ENCODE measurements at places on chromosomes 7 and 10.

- no peak for DNase-seq
Measured at GRCh38 chr7:152667958-152668357, 8.0 kb downstream of the XRCC2 start.

DNA sequence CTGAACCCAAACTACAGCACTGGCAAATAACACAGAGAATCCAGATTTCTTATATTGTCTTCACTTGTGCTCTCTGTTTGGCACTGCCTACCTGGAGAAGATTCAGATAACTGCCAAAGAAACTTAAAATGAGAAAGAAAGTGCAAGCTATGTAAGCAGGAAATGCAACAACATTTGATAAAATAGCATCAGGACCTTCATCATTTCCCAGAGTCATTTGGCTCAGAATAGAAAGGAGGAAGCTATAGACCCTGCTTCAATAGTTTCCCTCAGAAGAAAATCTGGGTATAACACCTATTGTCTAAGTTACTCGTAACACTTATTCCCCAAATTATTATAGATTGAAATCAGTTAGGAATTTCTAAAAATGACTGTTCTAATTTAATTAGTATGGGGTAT lies 56.2 kb downstream of the CC2D2B start:
- no peak for DNase-seq

DNA sequence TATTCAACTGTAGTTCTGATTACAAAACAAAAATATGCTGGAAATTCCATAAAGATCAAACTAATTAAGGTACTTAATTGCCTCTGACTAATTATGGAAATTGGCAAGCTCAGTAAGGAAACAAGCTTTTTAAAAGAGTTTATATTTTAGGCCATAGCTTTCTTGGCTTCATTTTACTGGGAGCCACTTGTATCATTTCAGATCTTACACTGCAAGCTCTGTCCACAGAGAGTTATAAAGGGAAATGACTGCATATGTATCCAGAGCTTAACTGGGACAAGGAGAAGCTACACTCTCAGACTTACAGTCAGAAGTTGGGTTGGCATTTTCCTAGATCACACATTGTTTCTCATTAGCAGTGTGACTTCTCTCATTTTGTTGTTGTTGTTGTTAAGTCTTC lies 92.4 kb downstream of the LRRN3 start:
- no peak for DNase-seq

DNA sequence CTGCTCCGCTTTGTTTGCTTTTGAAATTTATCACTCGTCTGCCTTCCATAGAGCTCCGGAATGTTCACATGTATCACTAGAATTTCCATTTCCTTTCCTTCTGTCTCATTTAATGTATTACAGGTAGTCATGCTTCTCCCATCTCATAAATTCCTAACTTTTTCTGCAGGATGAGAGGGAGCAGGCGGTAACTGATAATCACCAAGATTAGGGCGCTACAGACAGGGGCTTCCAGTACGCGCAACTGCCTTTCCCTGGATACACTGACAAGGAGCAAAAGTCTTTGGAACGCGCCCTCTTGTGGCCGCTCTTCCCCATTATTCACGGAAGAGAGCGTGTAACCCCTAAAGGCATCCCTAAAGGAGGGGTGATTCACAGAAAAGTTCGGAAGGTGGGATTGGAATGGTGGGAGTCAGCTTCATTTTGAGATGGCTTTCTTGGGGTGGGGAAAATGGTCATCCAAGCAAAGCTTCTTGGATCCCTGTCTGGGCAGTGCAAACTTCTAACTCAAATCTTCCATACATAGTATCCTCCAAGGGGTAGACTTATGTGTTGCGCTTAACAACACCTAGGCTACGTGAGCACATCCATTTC lies 6.5 kb downstream of the INHBA start:
- DNase-seq, result no peak

DNA sequence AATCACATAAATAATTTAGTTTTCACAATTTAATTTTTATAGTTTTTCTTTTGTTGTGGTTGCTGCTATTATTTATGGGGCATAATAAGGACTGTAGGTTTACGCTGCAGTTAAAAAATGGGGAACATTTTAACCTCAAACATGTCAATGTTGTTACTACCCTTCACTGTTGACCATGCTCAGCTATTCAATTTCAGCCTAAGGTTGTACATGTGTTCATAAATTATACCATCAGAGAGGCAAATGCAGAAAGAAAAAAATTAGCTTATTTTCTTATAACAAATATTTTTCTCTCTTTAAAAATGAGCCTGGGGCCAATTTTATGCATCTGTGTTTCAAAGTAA lies 110.1 kb upstream of the PITRM1 start:
- DNase-seq, result no peak

GRCh38 chr7:78037603-78038002 lies 239.0 kb downstream of the PHTF2 start:
- no peak for DNase-seq

DNA sequence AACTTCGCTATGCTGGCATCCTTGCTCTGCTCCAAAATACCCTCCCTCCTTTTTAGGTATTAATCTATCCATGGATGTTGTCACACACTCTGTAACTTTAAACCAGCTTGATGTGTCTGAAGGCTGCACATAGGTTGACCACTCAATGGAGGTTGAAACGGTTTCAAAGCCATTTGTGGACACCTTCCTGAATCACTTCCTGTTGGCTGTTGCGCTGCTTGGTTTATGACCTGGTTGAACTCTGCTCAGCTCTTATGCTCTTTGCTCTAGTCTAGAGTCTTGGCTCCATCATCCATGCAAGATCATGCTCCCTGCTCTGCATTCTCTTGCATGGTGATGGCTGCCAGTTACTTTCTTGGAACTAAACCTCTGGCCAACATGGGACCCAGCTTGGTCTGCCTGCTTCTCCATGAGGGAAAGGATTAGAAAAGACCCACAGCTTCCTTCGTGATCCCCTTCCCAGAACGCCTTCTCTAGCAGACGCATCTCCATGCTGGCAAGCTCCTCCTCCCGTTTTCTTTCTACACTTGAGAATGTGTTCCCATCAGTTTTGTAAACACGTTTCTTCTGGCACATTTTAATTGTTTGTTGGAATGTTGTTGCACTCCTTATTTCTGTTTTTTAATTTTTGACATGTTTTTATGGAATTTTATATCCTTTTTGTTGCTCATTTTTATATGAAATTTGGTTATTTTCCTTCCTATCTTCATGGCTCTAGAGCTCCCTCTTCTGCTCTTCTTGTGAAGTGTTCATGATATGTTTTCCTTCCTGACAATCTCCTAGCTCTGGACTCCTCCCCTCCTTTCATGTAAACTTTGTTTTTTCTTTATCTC lies 149.8 kb downstream of the XPNPEP1 start:
- no peak for DNase-seq

GRCh38 chr7:111138193-111138569 lies 47.3 kb downstream of the LRRN3 start:
- no peak for DNase-seq

DNA sequence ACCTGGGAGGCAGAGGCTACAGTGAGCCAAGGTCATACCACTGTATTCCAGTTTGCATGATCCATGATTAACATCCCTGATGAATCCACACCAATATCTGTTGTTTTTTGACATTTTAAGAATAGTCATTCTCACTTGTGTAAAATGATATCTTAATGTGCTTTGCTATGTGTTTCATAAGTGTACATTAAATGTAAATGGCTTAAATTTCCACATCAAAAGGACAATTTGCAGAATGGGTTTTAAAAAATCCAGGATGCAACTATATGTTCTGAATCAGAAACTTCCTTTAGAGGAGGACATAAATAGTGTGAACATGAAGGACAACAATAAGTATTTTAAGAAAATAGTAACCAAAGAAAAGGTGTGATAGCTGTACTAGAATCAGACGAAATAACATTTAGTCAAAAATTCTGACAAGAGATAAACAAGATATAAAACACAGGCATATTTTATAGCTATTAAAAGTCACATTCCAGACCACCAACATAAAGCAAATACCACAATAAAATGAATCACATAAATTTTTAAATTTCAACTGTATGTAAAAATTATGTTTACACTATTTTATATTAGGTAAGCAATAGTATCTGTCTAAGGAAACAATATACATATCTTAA lies 42.4 kb downstream of the AKR1C3 start:
- no peak for DNase-seq

DNA sequence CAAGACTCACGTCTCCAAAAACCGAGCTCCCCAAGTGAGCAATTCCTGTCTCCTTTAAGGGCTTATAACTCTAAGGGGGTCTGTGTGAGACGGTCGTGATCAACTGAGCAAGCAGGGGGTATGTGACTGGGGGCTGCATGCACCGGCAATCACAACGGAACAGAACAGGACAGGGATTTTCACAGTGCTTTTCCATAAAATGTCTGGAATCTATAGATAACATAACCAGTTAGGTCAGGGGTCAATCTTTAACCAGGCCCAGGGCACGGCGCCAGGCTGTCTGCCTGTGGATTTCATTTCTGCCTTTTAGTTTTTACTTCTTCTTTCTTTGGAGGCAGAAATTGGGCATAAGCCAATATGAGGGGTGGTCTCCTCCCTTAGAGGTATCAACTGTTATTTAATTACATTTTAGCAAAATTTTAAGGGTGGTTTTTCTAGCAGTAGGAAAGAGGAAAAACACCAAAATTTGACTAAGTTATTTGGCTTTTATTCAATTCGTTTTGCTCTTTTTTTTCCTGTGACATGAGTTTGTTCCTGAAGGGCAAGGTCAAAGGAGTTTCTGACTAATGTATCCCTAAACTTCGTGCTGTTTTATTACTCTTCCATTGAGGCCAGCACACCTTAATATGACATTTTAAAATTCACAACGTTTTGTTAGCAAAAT lies 121.4 kb upstream of the SEC61G start:
- DNase-seq, result no peak

- DNase-seq, result no peak
Measured at GRCh38 chr7:32890010-32890792, 1.4 kb downstream of the KBTBD2 start.

DNA sequence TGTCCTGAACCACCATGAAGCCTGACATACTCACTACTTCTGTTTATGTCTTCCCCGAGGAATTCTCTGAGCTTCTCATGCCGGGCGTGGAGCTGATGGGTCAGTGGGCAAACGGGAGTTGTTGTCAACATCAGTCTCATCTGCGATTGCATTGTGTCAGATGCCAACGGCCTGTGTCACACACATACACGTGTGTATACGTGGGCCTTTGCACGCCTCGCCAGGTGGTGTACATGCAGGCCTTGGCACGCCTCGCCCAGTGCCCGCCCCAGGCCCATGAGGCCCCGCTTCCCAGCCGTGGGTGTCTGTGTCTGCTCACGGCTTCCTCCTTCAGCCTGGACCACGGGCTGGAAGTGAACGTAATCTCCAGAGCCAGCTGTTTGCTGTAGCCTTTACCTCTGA lies 7.5 kb upstream of the CSGALNACT2 start:
- DNase-seq, result no peak

- DNase-seq, result no peak
Measured at GRCh38 chr7:157402911-157403534, 66.2 kb downstream of the DNAJB6 start.

GRCh38 chr10:91571671-91572070 lies 61.2 kb downstream of the PPP1R3C start:
- DNase-seq, result no peak

DNA sequence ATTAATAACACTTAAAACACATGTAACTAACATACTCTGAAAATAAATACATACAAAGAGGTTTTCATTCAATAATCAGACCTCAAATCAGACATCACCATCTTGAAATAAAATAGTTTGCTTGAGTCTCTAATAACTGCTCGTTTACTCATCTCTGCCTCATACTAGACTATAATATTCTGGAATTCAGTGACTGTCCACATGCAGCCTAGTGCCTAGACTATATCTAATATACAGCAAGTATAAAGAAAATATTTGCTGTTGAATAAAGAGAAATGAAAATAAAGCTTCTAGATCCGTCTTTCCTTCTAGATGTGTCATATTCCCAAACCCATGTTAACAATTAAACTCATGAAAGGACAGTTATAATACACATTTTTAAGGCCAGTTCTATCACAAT lies 236.3 kb upstream of the LRRN3 start:
- no peak for DNase-seq

DNA sequence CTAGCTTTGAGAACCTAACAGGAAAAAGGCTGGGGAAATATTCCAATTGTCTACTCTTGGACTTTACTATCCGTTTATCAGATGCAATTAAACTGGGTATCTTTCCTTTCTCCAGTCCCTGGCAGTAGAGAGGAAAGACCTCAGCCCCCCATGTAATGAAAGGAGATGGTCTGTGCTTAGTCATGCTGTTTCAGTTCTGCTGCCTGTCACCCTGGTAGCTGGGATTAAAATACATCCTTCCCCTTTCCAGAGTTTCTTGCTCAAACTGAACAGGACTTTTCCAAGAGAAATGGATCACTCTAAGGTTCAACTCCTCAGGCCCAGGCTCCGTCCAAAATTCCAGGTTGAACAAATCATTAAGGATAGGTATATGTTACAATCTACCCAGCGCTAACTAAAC lies 202.9 kb downstream of the PTEN start:
- DNase-seq, result no peak

DNA sequence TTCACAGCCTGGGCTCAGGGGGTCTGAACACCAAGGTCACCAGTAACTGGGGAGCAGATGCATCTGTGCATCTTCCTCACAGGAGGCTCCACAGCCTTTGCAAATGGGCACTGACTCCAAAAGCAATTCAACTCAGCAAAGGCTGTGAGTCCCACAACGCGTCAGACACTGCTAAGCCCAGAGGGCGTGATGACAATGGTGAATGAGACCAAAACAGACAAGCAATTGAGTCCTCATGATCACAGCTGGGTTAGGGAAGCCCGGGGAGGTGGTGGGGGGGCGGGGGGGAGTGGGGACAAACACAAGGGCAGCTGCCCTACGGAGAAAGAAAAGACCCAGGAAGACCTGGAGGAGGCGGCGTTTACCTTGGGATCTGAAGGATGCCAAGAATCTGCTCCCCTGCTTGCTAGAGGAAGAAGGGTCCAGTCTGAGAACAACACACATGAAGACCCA lies 61.6 kb upstream of the RNF32 start:
- no peak for DNase-seq

DNA sequence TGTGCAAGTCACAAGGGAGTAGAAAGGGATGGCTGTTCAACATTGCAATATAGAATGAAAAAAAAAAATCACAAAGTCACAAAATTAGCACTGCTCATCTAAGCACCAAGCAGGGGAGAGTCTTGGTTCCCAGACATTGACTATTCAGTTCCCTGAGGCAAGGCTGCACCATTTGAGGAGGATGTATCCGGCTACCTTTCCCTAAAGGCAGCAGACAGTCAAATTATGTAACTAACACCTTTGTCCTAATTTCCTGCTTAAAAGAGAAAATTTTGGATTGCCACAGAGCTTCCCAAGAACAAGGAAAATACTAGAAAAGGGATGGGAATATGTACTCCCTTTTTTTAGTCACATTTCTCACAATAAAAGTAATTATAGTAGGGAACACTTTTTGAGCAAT lies 148.1 kb downstream of the PCLO start:
- DNase-seq, result no peak

GRCh38 chr7:54769203-54769602 lies 10.2 kb upstream of the SEC61G start:
- no peak for DNase-seq

All from 8988T (cell line).